Endothelial cell (in vitro differentiated cells): ENCODE measurements at places on chromosomes 5 and 9. TPM values are rescaled to one million over a fixed set of nuclear protein-coding genes. Genes with fewer than 3 reads are reported as not detected.

MYORG gene
- 77.0 TPM for total RNA-seq

TAS2R1 gene
- not detected for total RNA-seq

TLR4 gene
- 7.9 TPM for total RNA-seq

GFPT2 gene
- 10.1 TPM for total RNA-seq

TMEM174 gene
- not detected for total RNA-seq

RNF183 gene
- not detected for total RNA-seq

CCNI2 gene
- total RNA-seq, result not detected

SLC34A3 gene
- not detected for total RNA-seq

EIF4E1B gene
- 0.54 TPM for total RNA-seq

KCNT1 gene
- total RNA-seq, result not detected

FGF10 gene
- total RNA-seq, result 0.15 TPM

KIAA1958 gene
- total RNA-seq, result 15.1 TPM

AK8 gene
- 2.0 TPM for total RNA-seq

APBB3 gene
- 24.6 TPM for total RNA-seq

IL4 gene
- not detected for total RNA-seq

PCDHA1 gene
- total RNA-seq, result 0.13 TPM

TRIM7 gene
- not detected for total RNA-seq

AMBP gene
- total RNA-seq, result not detected

FUBP3 gene
- 61.9 TPM for total RNA-seq

GABRA1 gene
- not detected for total RNA-seq

DMRT3 gene
- not detected for total RNA-seq

ECSCR gene
- total RNA-seq, result 565 TPM

NPR2 gene
- total RNA-seq, result 30.8 TPM

IFNA21 gene
- not detected for total RNA-seq

DOCK8 gene
- total RNA-seq, result 8.3 TPM

OGN gene
- not detected for total RNA-seq

IL3 gene
- not detected for total RNA-seq

ADGRD2 gene
- not detected for total RNA-seq

GALNT12 gene
- 1.7 TPM for total RNA-seq
